ENCODE measurements at places on chromosomes 13 and 19.

GRCh38 chr13:97855570-97856303 is 97.7 kb upstream of the IPO5 start:
- DNase-seq: peak; percentile 4

- no peak for DNase-seq
Observed at GRCh38 chr13:100436099-100436498, 152.5 kb downstream of the GGACT start.

DNA sequence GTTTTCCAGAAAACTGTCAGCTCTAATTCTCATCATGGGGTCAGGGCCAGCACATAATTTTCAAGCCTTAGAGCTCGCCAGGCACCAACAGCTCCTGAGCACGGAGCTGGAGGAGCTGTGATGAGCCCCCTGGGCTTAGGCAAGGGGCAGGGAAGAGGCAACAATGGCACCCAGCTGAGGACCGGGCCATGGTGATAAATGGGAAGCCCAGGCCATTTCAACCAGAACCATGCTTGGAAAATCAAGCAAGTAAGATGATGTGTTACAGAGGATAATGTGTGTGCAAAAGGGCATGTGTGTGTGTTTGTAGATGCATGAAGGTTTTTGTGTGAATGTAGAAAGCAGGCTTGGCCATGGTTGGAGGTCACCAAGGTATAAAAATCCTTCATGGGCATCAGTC is 66.8 kb upstream of the UBAC2 start:
- no peak for DNase-seq

DNA sequence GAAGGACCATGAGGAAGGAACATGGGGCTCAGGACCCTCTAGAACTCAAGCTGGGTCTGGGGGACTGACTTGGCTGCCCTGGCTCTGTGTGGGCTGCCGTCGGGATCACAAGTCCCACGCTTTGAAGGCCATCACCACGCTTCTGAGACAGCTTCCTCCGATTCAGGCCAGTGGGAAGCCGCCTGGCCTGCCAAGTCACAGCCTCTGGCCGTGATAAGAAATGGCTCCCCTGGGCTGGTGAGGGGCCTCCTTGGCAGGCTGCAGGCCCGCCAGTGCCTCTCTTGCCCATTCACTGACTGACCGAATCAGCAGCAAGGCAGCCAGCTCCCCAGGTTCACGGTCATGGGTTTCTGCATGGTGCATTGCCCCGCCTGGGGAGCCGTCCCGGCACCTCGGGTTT is 48.8 kb downstream of the COMP start:
- no peak for DNase-seq
